HFFc6 (cell line): ENCODE measurements at places on chromosomes 2 and 18.

- no peak for DNase-seq
Measured at GRCh38 chr2:179057737-179058136, 7.8 kb upstream of the CCDC141 start.

GRCh38 chr2:209456489-209456888 lies 32.6 kb downstream of the MAP2 start:
- DNase-seq, result no peak

DNA sequence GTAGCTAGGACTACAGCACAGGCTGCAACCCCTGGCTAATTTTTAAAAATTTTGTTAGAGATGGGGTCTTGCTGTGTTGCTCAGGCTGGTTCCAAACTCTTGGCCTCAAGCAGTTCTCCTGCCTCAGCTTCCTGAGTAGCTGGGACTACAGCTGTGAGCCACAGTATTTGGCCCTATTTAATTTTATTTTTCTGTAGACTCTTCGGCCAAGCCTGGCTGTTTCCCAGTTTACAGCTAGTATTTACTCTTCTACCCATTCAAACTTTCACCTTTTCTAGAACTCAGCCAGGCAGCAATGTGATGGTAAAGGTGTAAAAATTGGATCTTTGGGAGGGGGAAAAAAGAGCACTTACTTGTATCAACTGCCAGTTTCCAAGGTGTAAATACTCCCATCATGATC lies 35.3 kb downstream of the SH3RF3 start:
- DNase-seq, result no peak

GRCh38 chr18:23538870-23539269 lies 35.6 kb downstream of the RMC1 start:
- no peak for DNase-seq
